ENCODE measurements at places on chromosomes 11 and 22.

DNA sequence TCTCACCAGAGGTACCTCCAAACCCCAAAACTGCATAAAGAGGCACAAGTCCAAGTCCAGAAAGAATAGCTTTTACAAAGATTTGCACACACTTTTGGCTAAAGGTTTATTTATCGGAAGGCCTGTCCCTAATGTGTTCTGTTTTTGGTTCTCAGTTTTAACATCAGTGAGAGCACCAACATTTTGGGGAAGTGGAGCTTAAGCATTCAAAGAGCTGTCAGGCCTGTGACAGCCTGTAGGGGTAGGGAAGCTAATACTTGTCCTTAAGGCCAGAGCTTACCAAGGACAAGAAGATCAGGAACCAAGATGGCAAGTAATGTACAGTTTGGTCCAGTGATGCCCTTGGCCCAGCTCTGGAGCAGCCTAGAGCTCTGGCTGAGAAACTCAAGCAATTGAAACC, 38.9 kb upstream of the SCUBE2 start:
- no peak for DNase-seq

GRCh38 chr11:130916910-130917309, 631 bp upstream of the SNX19 start:
- no peak for DNase-seq

GRCh38 chr11:60831501-60832079, 10.3 kb upstream of the CCDC86 start:
- DNase-seq: peak; percentile 38

DNA sequence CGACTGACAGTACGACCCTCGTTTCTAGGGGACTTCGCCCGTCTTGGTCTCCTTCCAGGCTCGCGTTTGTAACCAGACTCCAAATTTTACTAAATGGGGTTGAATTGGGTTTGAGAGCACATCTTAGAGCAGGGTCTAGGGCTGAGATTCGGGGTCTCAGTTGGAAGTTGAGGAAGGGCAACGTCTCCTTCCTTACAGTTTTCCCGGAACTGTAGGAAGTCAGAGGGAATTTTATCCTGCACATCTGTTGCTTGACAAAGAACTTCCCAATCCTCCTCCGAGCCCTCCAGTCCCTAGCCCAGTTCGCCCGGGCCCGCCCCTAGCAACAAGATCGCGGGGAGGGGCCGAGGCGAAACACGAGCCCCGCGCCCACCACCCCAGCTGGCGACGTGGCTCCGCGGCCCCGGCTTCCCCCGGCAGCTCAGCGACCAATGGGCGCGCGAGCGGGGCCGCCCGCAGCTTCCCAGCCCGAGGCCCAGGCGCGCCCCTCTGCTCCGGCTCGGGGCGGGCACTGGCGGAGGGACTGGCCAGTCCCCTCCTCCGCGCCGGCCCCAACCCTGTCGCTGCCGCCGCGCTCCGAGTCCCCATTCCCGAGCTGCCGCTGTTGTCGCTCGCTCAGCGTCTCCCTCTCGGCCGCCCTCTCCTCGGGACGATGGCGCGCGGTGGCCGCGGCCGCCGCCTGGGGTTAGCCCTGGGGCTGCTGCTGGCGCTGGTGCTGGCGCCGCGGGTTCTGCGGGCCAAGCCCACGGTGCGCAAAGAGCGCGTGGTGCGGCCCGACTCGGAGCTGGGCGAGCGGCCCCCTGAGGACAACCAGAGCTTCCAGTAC, at the start of gene RCN1:
TSS of gene RCN1 (plus strand) at position 530 of the 826 bp plus-strand sequence. CDS start at position 653, 123 bp downstream.
- DNase-seq: no peak

DNA sequence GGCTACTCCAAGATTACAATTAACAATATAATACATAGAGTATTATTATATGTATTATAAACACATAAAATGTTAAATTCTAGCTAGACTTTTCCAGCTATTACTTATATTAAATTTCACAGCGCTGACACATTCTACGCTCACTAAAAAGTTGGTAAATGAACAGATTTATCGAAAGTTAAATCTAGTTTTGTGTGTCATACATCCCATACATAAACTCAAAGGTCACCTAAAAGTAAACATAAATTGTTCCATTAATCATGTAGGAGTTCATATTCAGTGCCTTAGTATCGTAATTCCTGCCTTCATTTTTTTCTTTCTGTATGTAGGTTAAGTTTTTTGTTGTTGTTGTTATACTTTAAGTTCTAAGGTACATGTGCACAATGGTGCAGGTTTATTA, 10.9 kb downstream of the FNBP4 start:
- DNase-seq: no peak

DNA sequence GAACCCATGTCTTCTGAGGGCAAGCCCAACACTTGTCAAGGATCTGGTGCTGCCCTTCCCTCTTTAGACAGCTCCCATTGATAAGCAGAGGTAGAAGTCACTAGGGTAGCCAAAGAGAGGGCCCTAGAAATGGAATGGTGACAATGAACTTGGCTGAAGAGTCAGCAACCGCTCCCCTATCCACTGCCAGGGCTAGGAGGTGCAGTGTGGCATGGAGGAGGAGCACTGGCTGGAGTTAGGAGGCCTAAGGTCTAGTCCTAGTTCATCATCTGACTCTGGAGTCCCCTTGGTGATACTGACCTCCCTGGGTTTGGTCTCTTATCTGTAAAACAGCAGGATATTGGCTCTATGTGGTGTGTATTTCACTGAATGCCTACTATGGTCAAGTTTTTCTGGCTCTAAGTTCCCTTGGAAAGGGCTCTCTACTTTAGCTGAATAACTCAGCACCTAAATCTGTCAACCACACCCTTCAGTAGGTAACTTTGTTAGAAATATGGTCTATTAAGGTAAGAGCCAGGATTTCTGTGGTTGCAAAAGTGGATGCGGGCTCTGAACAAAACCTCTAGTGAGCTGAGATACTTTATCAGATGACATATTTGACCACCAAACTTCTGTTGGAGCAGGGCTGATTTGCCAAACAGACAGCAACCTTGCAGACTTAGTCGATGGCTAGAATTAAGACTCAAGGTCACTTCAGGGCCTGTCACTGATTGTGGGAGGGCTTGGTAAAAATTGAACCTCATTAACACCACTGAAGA, 10.5 kb downstream of the TIMP3 start:
- no peak for DNase-seq

- no peak for DNase-seq
Measured at GRCh38 chr11:126477535-126478305, 122.2 kb downstream of the ST3GAL4 start.

- DNase-seq: no peak
Measured at GRCh38 chr11:121226415-121227263, 65.9 kb upstream of the SC5D start.

GRCh38 chr11:118068206-118068944, 8.5 kb upstream of the TMPRSS4 start:
- DNase-seq: no peak

DNA sequence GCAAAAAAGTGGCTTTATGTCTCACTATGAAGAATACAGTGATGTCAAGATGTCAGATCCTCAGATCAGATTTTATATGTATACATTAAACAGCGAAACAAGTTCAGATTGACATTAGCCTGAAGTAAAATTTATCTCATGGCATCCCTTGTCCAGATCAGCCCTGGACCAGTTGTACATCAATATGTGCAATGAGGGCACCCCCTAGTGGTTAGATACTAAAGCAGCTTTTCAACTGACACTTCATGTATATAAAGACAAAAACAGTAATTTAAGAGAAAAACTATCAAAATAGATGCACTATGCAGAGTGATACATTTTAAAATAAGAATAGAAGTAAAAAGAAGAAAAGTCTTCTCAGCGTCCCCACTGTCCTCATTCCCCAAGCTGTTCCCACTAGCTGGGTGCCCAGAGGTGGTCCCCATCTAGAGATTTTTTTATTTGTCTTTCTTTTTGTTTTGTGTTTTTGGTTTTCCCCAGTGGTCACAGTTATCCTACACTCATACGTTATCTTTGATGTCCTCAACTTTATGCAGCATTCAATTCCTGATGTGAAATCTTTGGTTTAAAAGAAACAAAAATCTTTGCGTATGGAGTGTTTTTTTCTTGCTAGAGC, 2193.4 kb upstream of the RAG2 start:
- peak; percentile 1 for DNase-seq

- DNase-seq: no peak
Measured at GRCh38 chr11:30735946-30736345, 149.8 kb upstream of the MPPED2 start.

DNA sequence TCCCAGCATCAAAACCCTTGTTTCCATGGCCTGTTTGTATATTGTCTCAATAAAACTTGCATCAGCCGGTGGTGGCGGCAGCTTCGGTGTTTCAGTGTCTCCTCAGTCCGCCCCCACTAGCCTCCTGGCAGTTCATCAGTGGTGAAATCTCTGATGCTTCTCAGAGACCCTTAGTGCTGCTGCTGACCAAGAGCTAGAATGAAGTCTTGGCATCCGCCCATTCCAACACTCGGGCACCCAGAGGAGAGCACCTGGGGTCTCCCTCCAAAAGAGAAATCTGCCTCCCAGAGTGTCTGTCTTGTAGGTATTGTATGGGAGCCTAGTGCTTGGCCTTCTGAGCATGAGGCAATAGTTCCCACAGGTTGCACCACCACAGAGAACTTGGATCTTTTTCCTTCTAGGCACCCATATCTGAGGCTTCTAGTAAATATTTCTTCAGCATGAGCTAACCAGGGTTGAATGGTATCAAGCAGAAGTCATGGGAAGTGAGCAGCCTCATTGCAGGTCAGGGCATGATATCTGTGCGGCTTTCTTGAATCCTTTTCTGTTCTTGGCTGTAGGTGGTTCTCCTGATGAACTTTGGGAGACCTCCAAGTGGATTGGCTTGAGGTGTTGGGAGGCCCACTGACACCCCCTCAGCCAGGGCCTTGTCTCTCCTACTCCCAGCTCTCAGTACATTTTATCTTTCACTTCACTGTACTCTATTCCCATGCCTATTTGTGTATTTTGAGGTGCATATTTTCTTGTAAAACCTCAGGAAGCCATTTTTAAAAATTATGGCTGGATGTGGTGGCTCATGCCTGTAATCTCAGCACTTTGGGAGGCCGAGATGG, 13.2 kb upstream of the AIFM3 start:
- DNase-seq: peak; percentile 31

- no peak for DNase-seq
Measured at GRCh38 chr11:111155021-111155420, 90.5 kb upstream of the POU2AF2 start.

GRCh38 chr11:73245461-73245860, 26.7 kb upstream of the P2RY6 start:
- no peak for DNase-seq

DNA sequence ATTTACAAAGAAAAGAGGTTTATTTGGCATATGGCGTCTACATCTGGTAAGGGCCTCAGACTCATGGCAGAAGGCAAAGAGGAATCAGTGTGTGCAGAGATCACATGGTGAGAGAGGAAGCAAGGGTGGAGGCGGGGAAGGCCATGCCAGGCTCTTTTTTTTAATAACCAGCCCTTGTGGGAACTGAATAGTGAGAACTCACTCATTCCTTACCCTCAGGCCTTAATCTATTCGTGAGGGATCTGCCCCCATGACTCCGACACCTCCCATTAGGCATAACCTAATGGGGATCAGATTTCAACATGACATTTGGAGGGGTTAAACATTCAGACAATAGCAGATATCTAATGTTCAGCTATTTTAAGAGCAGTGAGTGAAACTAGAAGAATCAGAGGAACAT, 55.7 kb downstream of the ATM start:
- DNase-seq: no peak

GRCh38 chr22:50169181-50169759, 1.3 kb upstream of the PANX2 start:
- DNase-seq: no peak

DNA sequence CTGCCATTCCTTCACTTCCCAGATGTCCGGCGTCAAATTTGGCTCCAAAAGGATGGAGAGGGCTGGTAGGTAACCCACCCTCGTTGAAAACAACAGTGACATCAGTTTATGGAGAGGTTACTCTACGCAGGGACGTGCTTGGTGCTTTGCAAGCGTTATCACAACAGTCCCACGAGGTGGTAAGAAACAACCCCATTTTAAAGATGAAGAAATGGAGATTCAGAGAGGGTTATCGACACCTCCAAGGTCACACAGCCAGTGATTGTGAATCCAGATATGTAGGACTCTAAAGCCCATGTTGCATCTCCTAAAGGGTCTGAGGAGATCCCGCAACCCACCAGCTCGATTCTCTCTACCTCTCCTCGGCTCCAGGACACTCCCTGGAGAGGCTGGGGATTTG, 773 bp downstream of the MIAT start:
- no peak for DNase-seq

DNA sequence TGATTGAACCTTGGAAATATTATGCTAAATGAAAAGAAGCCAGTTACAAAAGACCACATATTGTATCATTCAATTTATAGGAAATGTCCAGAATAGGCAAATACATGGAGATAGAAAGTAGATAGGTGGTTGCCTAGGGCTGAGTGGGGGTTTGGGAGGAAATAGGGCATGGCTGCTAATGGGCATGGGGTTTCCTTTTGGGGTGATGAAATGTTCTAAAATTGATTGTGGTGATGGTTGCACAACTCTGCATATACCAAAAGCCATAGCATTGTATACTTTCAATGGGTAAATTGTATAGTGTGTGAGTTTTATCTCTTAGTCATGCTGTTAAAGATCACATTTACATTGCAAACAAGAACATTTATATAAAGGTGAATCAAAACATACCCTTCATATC, 48.7 kb downstream of the LDLRAD3 start:
- no peak for DNase-seq

DNA sequence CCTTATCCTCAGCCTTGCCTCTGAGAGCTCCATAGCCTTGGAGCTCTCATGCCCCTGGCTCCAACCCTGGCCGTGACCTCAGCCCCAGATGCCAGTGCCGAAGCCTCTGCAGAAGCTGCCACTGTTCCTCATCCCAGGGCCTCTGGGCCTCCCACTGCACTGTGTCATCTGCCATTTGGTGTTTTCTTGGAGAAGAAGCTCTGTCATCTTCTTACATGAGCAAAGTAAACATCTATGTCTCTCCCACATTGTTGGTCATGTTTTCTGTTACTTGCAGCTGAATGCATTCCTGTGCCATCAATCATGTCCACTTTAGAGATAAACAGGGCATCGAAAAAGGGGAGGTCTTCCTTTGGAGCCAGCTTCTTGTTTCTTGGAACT, 45.0 kb upstream of the FTH1 start:
- no peak for DNase-seq

DNA sequence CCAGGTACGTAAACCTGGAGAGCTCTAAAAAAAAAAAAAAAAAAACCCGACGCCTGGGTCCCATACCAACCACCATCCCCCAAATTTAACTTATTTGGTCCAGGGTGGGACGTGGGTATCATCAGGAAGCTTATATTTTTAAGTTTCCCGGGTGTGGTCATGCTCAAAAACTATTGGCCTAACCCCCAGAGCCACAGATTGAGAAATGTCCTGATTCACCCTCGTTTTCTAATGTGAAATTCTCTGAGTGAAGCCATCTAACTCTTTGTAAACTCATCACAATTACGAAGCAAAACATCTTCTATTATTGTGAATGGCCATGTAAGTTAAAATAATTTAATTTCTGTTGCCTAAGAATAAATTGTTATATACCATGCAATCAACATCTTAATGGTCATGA, 29.6 kb downstream of the PAK1 start:
- DNase-seq: no peak

- DNase-seq: no peak
Measured at GRCh38 chr11:87425391-87425790, 387.7 kb downstream of the TMEM135 start.

- no peak for DNase-seq
Measured at GRCh38 chr11:1029654-1030053, 6.9 kb downstream of the MUC6 start.

- no peak for DNase-seq
Measured at GRCh38 chr22:45504373-45505341, 2.0 kb downstream of the FBLN1 start.

GRCh38 chr11:33709466-33709865, 8.8 kb upstream of the C11orf91 start:
- no peak for DNase-seq

GRCh38 chr11:69325446-69325845, 31.5 kb downstream of the MYEOV start:
- no peak for DNase-seq
